ENCODE measurements at places on chromosomes 12 and 14.
A peak's percentile ranks its signal among the peaks of the same experiment; 100 is the strongest.

DNA sequence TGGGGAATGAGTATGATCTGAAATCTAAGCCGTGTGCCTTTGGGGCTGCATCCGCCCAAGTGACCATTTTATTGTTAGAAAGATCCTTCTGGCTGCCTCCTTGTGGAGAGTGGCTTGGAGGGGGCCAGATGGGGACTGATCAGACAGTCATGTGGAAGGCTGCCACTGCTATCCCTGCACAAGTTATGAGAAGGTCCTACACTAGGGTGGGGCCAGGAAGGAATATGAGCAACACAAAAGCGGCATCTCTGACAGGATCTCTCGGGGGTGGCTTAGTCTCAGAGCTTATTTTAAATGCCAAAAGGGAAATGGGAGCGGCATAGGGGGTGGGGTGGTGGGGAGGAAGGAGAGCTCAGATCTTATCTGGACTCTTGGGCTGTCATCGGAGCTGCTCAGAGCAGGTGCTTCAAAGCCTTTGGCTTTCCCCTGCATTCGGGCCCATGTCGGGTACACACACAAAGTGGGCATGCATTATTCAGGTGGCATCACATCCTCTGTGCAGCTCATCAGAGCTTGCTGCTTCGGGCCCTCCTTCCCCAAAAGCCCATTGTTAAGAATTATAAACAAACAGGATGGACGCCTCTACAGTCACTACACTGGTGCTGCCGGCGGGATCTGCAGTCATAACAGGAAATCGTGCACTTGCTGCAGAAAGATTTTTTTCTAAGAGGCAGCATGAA, 805.4 kb downstream of the VRK1 start:
- DNase-seq = peak; percentile 18

- DNase-seq = no peak
Measured at GRCh38 chr12:104748790-104749189, 209.3 kb downstream of the SLC41A2 start.

GRCh38 chr12:9902539-9903228, 21.4 kb downstream of the KLRF2 start:
- no peak for DNase-seq

- no peak for DNase-seq
Measured at GRCh38 chr12:38875586-38876228, 29.7 kb downstream of the CPNE8 start.

- DNase-seq = no peak
Measured at GRCh38 chr12:120352117-120352516, 16.8 kb downstream of the MSI1 start.

DNA sequence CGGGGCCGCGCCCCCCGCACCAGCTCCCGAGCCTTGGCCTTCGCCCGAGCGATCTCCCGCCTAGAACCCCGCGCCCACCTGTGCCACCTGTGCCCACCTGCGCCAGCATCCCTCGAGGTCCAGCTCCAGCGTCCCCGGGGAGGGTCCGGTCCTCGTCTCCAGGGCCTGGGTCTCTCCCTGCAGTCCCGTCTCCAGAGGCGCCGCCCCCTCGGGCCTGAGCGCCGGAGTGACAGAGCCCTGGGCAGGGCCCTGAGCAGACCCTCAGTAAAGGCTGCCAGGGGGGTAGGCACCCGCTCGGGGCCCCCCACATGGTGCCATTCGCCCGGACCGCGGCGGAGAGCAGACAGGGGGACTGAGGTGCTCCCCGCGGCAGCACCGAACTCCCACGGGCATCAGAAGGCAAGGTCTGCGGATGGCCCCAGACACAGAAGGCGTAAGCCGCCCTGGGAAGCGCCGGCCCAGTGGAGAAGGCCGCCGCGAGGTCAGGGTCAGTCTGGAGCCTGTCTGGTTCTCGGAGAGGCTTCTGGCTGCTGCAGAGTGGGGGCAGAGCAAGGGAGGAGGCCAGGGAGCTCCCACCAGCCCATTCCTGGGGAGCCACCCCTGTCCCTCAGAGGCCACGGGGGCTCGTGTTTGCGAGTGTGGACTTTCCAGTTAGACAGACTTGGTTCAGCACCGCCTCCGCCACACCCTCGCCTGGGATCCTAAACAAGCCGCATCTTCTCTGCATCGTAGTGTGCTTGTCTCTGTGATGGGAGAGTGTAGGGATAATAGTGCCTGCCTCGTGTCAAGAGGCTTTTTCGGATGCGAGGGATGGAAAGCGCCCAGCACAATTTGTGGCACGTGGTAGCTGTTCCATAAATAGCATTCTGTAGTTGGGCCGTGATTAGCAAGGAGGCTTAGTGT, 1.1 kb upstream of the PPP1R13B start:
- DNase-seq = no peak

DNA sequence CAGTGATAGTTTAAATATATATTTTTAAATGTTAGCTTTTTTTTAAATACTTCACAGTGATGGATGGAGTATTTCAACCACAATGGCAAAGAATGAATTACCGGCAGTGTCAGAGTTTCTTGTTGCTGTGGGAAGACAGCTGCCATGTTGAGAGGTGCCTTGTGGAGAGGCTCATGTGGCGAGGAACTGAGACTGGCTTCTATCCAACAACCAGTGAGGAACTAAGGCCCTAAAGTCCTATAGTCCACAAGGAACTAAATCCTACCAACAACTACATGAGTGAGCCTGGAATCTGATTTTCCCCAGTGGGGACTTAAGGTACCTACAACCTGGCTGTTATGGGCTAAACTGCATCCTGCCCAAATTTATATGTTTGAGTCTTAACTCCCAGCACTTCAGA, 220.2 kb upstream of the PLEKHG7 start:
- DNase-seq = no peak

- DNase-seq = no peak
Measured at GRCh38 chr14:68144051-68144681, 324.6 kb downstream of the RAD51B start.

DNA sequence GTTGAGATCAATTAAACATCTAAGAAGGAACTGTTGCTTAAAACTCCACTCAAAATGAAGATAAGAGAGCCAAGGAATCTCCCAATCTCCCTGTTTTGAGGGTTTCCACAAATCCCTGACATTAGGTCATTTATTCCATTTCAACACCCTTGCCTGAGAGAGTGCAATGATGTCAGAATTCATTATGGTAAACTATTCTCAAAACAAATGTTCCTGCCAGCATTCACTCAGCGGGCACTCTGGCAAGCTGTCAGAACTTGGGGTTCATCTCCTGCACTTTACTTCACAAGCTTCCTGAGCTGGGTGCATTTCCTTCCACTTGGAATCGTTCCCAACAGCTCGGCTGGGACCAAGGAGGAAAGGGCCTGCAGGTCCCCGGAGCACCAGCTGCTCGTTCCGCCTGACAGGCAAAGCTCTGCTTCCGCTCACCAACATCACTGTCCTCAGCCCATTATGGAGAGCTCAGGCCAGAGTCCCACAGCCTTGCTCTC, 117.8 kb downstream of the TTC7B start:
- DNase-seq = no peak

- no peak for DNase-seq
Measured at GRCh38 chr12:85814071-85814470, 22.1 kb downstream of the RASSF9 start.

- no peak for DNase-seq
Measured at GRCh38 chr14:92352158-92352985, 29.4 kb downstream of the SLC24A4 start.

DNA sequence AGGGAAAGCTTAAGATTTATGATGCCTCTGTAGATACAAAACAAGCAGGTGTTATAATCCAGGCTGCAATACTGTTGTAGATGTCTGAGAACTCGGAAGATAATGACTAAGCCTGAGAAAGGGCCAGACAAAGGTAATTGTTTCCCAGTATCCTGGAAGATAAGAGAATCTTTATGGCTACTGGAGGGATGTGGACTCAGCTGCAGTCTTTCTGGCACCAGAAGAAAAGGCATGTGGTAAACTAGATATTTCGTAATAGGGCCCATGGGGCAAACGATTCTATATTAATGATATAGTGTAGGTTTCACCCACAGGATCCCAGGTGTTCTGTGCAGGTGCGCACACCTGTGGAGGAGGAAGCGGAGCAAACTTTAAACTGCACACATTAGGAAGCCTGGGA, 9.2 kb upstream of the APOLD1 start:
- DNase-seq = no peak

DNA sequence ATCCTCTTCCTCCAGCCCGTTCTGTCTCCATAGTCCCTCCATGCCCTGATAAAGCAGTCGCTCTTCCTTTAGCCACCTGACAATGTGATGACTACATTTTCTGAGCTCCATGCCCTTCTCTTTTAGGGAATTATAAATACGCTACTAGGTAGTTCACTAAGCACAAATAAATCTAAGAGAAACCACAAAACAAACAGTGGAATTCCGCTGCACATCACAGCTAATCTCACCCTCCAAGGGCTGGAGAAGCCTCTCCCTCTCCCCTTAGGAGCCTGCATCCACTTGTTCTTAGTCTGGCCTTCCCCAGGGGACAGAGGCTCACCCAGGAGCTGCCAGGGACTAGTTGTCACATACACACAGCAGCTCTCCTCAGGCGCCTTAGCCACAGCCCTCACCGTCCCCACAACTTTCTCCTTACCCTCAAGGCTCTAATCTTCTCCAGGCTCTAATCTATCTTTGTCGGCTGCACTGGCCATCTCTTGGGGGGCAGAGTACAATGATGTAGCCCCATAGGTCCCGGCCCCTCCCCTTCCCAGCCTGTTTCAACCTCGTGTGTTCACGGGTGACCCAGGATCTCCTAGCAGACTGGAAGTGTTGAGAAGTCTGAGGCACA, 55.9 kb upstream of the GPR68 start:
- no peak for DNase-seq

- DNase-seq = no peak
Measured at GRCh38 chr14:71533390-71533789, 398.8 kb upstream of the RGS6 start.

DNA sequence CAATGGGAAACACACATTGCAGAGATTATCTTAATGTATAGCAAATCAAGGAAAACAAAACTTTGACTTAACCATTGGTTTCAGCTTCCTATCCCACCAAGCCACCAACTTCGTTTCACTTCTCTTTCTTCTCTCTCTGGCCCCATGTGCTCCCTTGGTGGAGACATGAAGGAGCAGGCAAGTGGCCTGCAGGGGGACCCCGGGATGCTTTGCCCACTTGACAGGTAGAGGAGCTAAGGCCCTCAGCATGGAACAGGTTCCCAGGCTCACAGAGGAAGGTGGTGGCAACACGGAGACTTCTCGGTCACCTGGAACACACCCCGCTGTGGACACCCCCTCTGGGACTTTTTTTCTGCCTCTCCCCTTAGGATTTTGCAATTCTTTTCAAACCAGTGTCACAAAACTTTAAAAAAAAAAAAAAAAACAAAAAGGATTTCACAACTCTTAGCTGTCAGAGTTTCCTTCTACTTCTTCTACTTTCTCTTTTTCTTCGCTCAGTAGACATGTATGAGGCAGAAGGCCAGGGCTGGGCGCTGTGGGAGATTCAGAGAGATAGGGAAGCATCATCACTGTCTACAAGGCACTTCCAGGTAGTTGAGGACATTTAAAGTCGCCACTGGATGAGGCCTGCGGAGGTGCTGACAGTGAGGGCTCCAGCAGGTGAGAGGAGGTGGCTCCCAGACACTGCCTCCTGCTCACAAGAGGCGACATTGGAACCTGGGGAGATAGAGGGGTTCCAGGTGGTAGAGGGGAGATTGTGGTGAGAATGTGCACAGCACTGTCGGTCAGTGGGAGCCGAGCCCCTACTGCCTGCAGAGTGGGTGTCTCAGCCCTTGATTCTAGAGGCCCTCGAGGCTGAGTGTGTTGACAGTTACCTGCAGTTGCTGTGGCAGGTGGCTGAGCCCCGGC, 119.6 kb downstream of the GCH1 start:
- no peak for DNase-seq

GRCh38 chr14:34874386-34875030, 652 bp downstream of the BAZ1A start:
- DNase-seq = peak; percentile 19

GRCh38 chr12:76080729-76081415, 3.6 kb downstream of the NAP1L1 start:
- DNase-seq = no peak

DNA sequence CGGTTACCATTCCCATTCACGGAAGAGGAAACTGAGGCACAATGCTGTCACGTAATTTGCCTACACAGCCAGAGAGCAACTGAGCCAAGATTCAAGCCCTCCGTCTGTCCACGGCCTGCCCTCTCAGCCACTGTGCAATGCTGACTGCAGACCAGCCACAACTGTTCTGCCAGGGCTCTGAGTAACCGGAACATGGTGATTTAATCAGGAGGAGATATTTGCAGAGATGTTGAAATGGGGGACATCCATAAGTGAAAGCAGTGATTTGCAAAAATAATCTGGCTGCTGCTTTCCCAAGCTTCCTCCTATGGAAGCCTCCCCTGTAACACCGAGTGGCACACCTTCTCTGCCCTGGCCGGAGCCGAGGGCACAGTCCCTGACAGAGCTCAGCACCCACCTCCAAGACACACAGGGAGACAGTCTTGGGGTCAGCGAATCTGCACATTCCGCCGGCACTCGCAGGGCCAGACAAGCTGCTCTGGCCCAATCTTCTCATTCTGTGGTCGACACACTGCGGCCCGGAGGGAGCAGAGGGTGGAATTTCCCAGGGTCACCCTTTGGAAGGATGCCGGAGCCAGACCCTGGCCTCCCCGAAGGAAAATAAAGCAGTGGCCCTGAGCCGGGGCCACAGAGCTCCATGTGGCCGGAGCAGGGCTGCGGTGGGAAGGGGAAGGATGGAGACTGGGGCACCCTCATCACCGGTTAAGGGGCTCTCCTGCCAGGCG, 158.2 kb upstream of the DIO3 start:
- DNase-seq = no peak

DNA sequence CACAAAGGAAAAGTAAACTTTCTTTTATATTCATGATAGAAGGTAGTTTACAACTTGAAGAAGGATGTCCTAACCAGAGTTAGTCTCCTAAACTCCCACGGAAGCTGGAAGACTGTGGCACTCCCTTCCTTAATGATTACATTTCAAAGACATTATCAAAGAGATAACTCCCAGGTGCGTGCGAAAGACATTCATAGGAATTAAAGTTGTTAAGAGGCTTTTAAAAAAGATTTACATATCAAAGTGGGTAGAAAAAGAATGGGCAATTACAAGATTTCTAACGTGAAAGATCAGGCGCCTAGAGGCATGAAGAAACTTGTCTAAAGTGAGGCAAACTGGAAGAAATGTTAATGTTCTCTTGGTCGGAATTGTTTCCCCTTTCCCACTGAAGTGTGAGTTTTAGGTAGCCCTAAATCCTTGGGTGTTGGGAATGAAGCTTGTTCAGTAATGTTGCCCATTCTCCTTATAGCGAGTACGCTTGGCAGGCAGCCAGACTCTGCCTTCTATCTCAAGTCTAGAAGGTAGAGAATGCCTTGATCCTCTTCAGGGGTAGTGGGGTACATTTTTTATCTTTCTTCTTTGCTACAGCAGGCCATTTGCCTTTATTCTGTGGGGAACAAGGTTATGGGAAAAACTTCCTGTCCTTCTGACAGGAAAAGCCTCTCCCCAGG, 642.0 kb downstream of the SLC6A15 start:
- DNase-seq = no peak

GRCh38 chr14:65847075-65847847, 434.7 kb downstream of the FUT8 start:
- peak; percentile 56 for DNase-seq

Measured in stimulated activated CD8-positive, alpha-beta memory T cell treated with anti-CD3 and anti-CD28 coated beads, Interleukin-7, amount 100 ng/mL, for 48 hours (primary cell).